ENCODE measurements at places on chromosomes 3 and 15.

- no peaks in the 10 kb centered on the region for H3K27me3 ChIP-seq
- no peak overlapping the region for H3K27ac ChIP-seq
- H3K4me1 ChIP-seq = peaks cover 12% of the 10 kb centered on the region
- no peak for DNase-seq
Measured at GRCh38 chr3:123336001-123336400, 112.9 kb downstream of the ADCY5 start.

- H3K4me1 ChIP-seq = no peaks in the 10 kb centered on the region
- H3K36me3 ChIP-seq = no peaks in the 10 kb centered on the region
- no peak overlapping the region for H3K4me3 ChIP-seq
- no peak for DNase-seq
Measured at GRCh38 chr3:42662813-42663535, 9.5 kb downstream of the ZBTB47 start.

DNA sequence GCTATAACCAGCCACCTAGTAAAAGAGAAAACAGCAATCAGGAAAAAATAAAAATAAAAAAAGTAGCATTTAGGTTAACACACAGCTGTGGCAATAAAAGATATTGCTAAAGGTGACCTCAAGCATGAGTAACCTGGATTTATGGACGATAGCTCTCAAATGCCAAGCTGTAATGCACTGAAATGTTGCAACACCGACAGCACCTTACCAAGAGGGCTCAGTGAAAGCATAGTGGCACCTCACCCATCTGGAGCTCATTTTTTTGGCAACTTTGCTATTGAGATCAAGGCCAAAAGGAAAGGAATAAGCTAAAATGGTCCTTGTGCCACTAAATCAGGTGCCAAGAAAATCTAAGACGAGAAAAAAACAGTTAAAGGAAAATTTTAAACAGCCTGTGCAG is 2.5 kb downstream of the HACD2 start:
- H3K4me3 ChIP-seq = no peak overlapping the region
- no peaks in the 10 kb centered on the region for H3K27me3 ChIP-seq
- H3K36me3 ChIP-seq = peaks cover 26% of the 10 kb centered on the region
- H3K27ac ChIP-seq = no peak overlapping the region
- no peak for DNase-seq

- no peaks in the 10 kb centered on the region for H3K4me1 ChIP-seq
- H3K27ac ChIP-seq = no peak overlapping the region
- H3K4me3 ChIP-seq = no peak overlapping the region
- DNase-seq = peak; percentile 51
- H3K27me3 ChIP-seq = no peaks in the 10 kb centered on the region
Measured at GRCh38 chr15:82139823-82140268, 94.0 kb upstream of the MEX3B start.

DNA sequence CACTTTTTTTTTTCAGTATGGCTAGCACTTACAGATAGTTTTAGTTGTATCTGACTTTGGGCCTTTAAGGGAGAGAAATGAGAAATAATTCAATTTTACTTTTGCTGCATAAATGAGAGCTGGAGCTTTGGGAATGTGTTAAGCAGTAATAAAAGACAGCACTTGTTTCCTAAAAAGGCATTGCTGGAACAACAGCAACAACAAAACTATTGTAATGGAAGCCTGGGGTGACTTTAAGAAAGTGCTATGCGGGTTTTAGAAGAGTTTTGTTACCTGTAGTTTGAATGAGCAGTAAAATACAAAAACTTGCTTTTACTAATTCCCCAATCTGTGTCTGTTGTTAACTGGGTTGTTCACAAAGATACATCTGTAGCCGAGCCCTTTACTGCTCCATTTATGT is 774.0 kb upstream of the ARPP21 start:
- no peak overlapping the region for H3K27ac ChIP-seq
- no peaks in the 10 kb centered on the region for H3K27me3 ChIP-seq
- no peak overlapping the region for H3K4me3 ChIP-seq
- H3K36me3 ChIP-seq = no peaks in the 10 kb centered on the region

Data from natural killer cell (primary cell).